OCI-M1 (cell line): ENCODE measurements at places on chromosomes 7 and 10.

DNA sequence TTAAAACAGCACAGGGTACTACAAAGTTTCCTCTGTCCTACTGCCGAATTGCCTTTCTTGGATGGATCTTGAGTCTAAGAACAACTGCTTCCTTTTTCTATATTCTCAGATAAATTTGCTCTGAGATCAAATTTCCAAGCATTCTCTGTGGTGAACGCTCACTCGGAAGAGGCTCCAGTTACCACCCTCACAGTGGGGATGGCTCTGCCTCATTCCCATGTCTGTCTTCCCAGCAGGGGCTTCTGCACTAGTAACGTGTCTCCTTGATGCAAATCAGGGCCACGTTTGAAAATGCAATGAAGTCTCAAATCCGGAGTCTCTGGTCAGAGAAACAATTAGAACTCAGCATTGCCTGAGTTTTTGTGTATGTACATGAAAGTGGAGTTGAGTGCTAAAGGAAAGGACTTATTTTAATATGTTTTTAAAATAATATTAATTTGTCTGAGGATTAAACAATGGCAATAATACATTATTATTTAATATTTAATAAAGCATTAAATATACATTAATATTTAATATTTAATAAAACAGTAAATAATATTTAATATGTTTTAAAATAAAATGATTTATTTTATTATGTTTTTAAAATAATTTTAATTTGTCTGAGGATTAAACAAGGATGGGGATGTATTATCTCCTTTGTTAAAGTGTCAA, 61.8 kb downstream of the INHBA start:
- DNase-seq = no peak

DNA sequence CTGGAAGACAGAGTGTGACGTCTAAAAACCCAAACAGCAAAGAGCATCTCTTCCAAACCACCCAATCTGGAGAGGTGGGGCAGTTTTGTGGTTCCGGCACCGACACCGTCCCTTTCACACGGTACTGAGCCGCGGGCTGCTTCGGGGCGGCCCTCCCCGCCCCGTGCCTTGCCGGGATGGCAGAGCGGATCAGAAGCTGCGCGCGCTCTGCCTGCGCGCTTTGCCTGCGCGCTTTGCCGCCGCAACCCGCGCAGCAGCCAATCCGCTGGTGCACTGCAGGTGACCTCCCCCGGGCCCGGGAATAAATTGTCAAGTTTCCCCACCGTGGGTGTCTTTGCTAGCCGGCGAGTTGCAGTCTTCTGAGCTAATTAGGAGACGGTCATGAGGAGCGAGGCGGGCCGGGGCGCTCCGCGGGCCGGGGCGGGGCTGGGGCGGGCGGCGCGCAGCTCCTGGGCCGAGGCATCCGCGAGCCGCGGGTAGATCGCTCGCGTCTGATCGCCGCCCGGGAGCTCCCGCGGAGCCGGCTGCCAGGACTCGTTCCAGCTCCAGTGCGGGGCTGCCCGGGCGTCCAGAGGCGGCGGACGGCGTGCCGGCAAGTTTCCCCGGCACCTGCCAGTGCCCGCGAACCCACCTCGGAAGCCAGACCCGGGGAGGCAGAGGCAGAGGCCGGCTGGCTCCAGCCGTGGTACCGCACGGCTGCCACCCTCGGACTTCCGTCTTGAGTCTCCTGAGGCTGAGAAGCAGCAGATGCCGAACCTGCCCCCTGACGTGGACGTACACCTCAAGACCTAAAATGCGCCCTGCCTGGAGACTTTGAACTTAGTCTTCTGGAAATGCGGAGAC, 536.0 kb upstream of the GALNT17 start:
- no peak for DNase-seq

- no peak for DNase-seq
These were observed 82.9 kb downstream of the HYCC1 start for GRCh38 chr7:22931011-22931410.

DNA sequence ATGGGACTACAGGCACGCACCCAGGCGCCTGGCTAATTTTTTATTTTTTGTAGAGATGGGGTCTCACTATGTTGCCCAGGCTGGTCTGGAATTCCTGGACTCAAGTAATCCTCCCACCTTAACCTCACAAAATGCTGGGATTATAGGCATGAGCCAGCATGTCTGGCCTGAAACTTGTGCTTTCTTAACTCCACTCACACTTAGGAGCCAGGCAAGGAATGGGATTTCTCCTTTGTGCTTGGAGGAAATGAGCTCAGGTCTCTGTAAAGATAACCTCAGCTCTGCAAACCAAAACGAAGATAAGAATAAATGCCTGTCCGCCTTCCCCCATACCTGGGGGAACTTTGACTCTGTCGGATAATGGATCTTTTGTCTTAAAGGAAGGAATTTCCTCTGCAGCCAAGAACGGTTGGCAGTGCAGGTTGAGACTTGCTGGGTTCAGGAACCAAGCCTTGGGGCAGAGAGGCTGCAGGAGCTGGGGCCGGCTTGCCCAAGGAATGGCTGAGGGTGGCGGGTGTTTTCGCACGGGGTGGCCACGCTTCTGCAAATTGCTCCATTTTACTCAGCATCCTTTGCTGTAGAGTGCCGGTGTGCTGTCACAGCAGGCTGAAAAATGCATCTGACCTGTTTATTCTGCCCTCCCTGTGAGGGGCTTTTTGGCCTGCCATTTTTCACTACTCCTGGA, 174.2 kb downstream of the KIAA1217 start:
- DNase-seq = no peak

- no peak for DNase-seq
These were observed 231.3 kb downstream of the LRMDA start for GRCh38 chr10:75662715-75663114.
